Neural progenitor cell (in vitro differentiated cells): ENCODE measurements at places on chromosomes 7 and 10. TPM values are rescaled to one million over a fixed set of nuclear protein-coding genes. Genes with fewer than 3 reads are reported as not detected.

- H3K27me3 ChIP-seq, result no peaks in the 10 kb centered on the region
- no peaks in the 10 kb centered on the region for H3K36me3 ChIP-seq
- peaks cover 21% of the 10 kb centered on the region for H3K4me1 ChIP-seq
- H3K27ac ChIP-seq, result no peak overlapping the region
- H3K4me3 ChIP-seq, result no peak overlapping the region
- no peak for DNase-seq
Observed at GRCh38 chr10:17190602-17191001, 10.9 kb downstream of the TRDMT1 start.

GRCh38 chr10:72688208-72688651, 3.7 kb upstream of the MCU start:
- DNase-seq, result no peak
- H3K27me3 ChIP-seq, result no peaks in the 10 kb centered on the region
- H3K4me1 ChIP-seq, result peaks cover 3% of the 10 kb centered on the region
- H3K4me3 ChIP-seq, result no peak overlapping the region

GRCh38 chr7:105734233-105734632, 142.2 kb downstream of the ATXN7L1 start:
- no peaks in the 10 kb centered on the region for H3K27me3 ChIP-seq
- no peak overlapping the region for H3K4me3 ChIP-seq
- H3K36me3 ChIP-seq, result no peaks in the 10 kb centered on the region
- no peak overlapping the region for H3K27ac ChIP-seq
- H3K4me1 ChIP-seq, result no peaks in the 10 kb centered on the region
- DNase-seq, result no peak

GRCh38 chr7:106485919-106486318, 175.0 kb downstream of the CCDC71L start:
- no peak overlapping the region for H3K27ac ChIP-seq
- no peaks in the 10 kb centered on the region for H3K36me3 ChIP-seq
- no peaks in the 10 kb centered on the region for H3K27me3 ChIP-seq
- no peak for DNase-seq
- no peak overlapping the region for H3K4me3 ChIP-seq

DNA sequence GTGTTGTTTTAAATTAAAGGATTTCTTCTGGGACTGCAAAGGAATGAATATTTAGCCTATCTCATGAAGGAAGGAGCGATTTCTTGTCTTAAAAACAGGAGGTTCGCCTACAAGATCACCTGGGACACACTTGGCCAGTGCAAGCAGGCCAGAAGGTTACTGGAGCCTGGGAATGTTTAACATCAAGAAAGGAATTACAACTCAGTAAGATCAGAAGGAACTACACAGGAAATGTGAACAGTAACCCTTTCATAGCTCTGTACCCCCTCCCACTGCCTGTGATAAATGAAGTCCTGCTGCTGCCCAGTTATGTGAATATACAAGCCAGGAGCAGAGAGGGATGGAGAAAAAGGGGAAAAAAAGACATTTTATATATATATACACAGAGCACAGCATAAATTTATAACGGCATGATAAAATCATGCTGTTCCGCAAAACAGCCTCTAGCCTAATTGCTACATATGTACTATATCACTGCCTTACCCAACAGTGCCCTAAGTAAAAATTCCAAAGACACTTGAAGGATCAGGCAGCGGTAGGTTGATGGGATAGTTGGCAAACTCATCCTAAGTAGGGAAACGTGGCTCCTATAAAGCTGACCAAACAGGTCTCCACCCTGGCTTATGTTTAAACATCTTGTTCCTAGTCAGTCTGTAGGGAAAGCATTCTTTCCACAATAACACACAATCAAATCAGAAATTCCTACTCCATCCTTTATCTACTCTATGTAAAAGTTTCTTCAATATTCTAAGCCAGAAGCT, 63.8 kb downstream of the ZNF438 start:
- no peaks in the 10 kb centered on the region for H3K27me3 ChIP-seq
- no peaks in the 10 kb centered on the region for H3K36me3 ChIP-seq
- H3K4me1 ChIP-seq, result no peaks in the 10 kb centered on the region
- no peak for DNase-seq
- no peak overlapping the region for H3K27ac ChIP-seq

DNA sequence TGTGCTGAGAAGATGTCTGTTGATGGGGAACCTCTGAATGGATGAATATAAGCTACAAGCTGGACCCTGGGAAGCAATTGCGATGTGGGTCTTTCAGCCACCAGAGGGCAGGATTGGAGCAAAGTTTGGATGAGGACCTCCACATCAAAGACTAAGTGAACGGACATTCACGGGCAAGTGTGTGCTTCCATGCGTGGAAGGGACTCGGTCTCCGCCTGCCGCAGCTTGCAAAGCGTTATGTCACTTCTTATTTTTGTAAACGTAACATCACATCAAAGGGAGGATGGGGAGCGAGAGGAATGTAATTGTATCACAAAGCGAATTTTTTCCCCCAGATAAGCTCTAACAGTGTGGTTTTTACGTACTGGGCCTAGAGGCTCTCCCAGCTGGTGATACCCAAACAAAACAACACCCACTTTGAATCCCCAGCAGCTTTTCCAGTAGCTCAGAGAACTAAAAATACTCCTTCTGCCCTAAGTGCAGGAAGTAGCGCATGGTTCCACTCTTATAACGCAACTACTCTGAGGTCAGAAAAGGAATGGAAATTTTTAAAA, 65.0 kb downstream of the VWA2 start:
- no peak overlapping the region for H3K27ac ChIP-seq
- H3K27me3 ChIP-seq, result no peaks in the 10 kb centered on the region
- H3K4me3 ChIP-seq, result peak overlapping the region; percentile 67
- peak; percentile 91 for DNase-seq
- H3K36me3 ChIP-seq, result no peaks in the 10 kb centered on the region

DNA sequence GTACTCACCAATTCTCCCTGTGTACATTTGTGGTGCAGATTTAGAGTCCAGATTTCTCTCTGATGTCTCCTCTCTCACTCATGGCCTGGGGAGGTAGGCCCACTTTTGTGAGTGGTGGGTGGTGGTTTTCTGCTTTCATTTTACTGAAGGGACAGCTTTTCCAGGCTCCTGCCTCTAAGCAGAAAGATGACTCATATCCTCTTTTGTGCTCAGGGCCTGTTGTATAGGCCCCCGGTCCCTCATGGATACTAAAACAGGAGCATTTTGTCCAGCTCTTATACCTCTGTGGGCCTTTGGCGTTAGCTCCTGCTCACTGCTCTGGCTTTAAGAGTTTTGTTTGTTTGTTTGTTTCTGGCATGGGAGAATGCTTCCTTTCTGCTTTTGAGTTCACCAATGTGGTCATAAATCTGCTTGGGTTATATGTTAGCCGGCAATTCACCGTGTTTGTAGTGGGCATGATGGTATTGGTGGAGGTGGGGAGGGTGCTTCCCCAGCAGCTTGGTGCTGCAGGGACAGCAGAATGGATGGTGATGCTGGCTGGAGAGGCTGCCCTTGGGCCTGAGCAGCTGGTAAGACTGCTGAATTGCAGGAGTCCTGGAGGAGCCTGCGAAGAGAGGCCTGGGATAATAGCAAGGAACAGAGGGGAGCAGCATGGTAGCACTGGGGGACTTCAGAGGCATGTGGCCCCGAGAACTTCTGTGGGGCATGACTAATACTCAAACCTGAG, 468.7 kb downstream of the RPS24 start:
- no peaks in the 10 kb centered on the region for H3K27me3 ChIP-seq
- no peak overlapping the region for H3K4me3 ChIP-seq
- H3K36me3 ChIP-seq, result no peaks in the 10 kb centered on the region
- no peak for DNase-seq
- no peak overlapping the region for H3K27ac ChIP-seq

- no peaks in the 10 kb centered on the region for H3K36me3 ChIP-seq
- no peak overlapping the region for H3K27ac ChIP-seq
- H3K4me1 ChIP-seq, result peaks cover 22% of the 10 kb centered on the region
- no peak overlapping the region for H3K4me3 ChIP-seq
Observed at GRCh38 chr7:105298439-105298894, 90.3 kb downstream of the SRPK2 start.

GRCh38 chr7:4733936-4734528, 41.4 kb upstream of the AP5Z1 start:
- no peak overlapping the region for H3K4me3 ChIP-seq
- H3K4me1 ChIP-seq, result peaks cover 9% of the 10 kb centered on the region
- no peaks in the 10 kb centered on the region for H3K36me3 ChIP-seq
- no peak for DNase-seq

GRCh38 chr10:75530299-75530698, 98.9 kb downstream of the LRMDA start:
- no peak overlapping the region for H3K4me3 ChIP-seq
- no peak for DNase-seq
- H3K36me3 ChIP-seq, result no peaks in the 10 kb centered on the region
- H3K27me3 ChIP-seq, result no peaks in the 10 kb centered on the region
- H3K27ac ChIP-seq, result no peak overlapping the region
- H3K4me1 ChIP-seq, result peaks cover 24% of the 10 kb centered on the region

- H3K4me1 ChIP-seq, result peaks cover 19% of the 10 kb centered on the region
- H3K27ac ChIP-seq, result no peak overlapping the region
- DNase-seq, result peak; percentile 51
- H3K4me3 ChIP-seq, result no peak overlapping the region
- no peaks in the 10 kb centered on the region for H3K36me3 ChIP-seq
Observed at GRCh38 chr10:78375854-78376785, 342.5 kb downstream of the RPS24 start.

- no peaks in the 10 kb centered on the region for H3K27me3 ChIP-seq
- no peak overlapping the region for H3K4me3 ChIP-seq
- H3K36me3 ChIP-seq, result peaks cover 9% of the 10 kb centered on the region
- H3K27ac ChIP-seq, result no peak overlapping the region
- DNase-seq, result no peak
Observed at GRCh38 chr10:11605807-11606408, 5.5 kb downstream of the USP6NL start.

- DNase-seq, result no peak
- H3K4me1 ChIP-seq, result peaks cover 7% of the 10 kb centered on the region
- no peaks in the 10 kb centered on the region for H3K36me3 ChIP-seq
- no peak overlapping the region for H3K4me3 ChIP-seq
Observed at GRCh38 chr10:70917226-70917625, 28.9 kb upstream of the PCBD1 start.

GRCh38 chr10:16491933-16492332, 29.7 kb downstream of the C1QL3 start:
- no peak overlapping the region for H3K27ac ChIP-seq
- H3K27me3 ChIP-seq, result no peaks in the 10 kb centered on the region
- peak; percentile 6 for DNase-seq
- no peak overlapping the region for H3K4me3 ChIP-seq

- H3K36me3 ChIP-seq, result no peaks in the 10 kb centered on the region
- no peak overlapping the region for H3K27ac ChIP-seq
- no peaks in the 10 kb centered on the region for H3K27me3 ChIP-seq
Observed at GRCh38 chr7:13827716-13828115, 161.8 kb downstream of the ETV1 start.

- H3K4me1 ChIP-seq, result no peaks in the 10 kb centered on the region
- no peak overlapping the region for H3K4me3 ChIP-seq
Observed at GRCh38 chr10:52533986-52534385, 219.9 kb downstream of the DKK1 start.

DNA sequence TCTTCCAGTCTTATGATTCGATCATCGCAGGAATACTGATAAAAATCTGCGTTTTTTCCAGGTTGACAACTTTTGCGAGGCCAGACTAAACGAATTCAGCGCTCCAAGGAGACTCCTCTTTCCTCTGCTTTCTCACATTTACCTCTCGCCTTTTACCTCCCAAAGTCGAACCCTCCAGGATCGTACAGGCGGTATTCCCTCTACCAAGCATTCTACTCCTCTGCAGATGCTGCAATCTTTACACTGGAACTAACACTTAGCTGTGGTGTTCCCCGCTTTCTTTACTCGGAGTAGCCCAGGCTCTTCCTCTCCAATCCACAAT, 449 bp downstream of the NUDT5 start:
- no peak for DNase-seq
- H3K4me3 ChIP-seq, result peak overlapping the region; percentile 88
- H3K36me3 ChIP-seq, result peaks cover 10% of the 10 kb centered on the region
- H3K4me1 ChIP-seq, result peaks cover 19% of the 10 kb centered on the region

- peaks cover 13% of the 10 kb centered on the region for H3K36me3 ChIP-seq
- H3K27ac ChIP-seq, result no peak overlapping the region
- H3K27me3 ChIP-seq, result no peaks in the 10 kb centered on the region
- peaks cover 13% of the 10 kb centered on the region for H3K4me1 ChIP-seq
- DNase-seq, result no peak
Observed at GRCh38 chr10:48331436-48331835, 25.0 kb downstream of the MAPK8 start.

- no peak overlapping the region for H3K4me3 ChIP-seq
- H3K36me3 ChIP-seq, result peaks cover 69% of the 10 kb centered on the region
- no peaks in the 10 kb centered on the region for H3K4me1 ChIP-seq
- no peak for DNase-seq
- H3K27me3 ChIP-seq, result no peaks in the 10 kb centered on the region
Observed at GRCh38 chr7:5053175-5053574, 7.5 kb downstream of the RBAK start.

DNA sequence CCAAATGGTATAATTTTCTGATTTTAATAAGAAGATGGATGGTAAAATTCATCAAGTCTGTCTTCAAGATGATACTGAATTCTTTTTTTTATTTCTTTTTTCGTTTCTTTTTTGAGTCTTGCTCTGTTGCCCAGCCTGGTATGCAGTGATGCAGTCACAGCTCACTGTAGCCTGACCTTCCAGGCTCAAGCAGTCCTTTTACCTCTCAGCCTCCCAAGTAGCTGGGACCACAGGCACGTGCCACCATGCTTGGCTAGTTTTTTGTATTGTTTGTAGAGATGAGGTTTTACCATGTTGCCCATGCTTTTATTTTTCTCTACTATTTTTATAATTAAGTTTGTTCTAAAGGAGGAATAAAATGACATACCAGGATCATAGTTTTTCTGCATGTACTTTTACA, 52.1 kb upstream of the HELLS start:
- H3K27me3 ChIP-seq, result no peaks in the 10 kb centered on the region
- no peak overlapping the region for H3K4me3 ChIP-seq
- no peak for DNase-seq
- H3K27ac ChIP-seq, result no peak overlapping the region
- H3K36me3 ChIP-seq, result no peaks in the 10 kb centered on the region
- H3K4me1 ChIP-seq, result no peaks in the 10 kb centered on the region

DNA sequence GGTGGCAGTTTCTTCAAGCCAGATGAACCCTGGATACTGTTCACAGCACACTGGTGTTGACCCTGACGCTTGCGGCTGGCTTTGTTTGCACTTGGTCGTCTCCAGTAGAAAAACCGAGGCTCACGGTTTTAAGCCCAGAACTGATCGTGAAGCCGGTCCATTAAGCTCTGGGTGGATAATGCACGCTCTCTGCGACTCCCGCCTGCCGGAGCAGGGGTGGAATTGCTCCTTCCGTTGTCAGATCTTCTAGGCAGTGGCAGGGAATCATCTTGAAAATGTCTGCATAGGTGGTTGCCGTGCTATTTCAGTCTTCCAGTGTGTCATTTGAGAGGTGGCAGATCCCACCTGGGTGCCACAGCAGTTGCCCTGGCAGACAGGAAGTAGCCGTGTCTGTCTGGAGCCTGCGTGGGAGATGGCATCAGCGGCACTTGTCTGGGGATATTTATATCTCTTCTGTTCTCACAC, 35.9 kb upstream of the AP5Z1 start:
- no peak overlapping the region for H3K4me3 ChIP-seq
- no peak overlapping the region for H3K27ac ChIP-seq
- DNase-seq, result peak; percentile 27
- peaks cover 28% of the 10 kb centered on the region for H3K4me1 ChIP-seq
- H3K27me3 ChIP-seq, result no peaks in the 10 kb centered on the region

Gene ADAM12
- 7.4 and 8.0 TPM in 2 replicates for total RNA-seq

Gene ZNF511
- 34.4 and 44.4 TPM in 2 replicates for total RNA-seq

Gene NUTM2E
- total RNA-seq, result 0.07 and 0.09 TPM in 2 replicates

Gene FAM25G
- not detected in 2 replicates for total RNA-seq

Gene TAS2R41
- total RNA-seq, result not detected in 2 replicates

Gene OR13A1
- 0.93 and 1.5 TPM in 2 replicates for total RNA-seq
